Myometrial cell (primary cell): ENCODE measurements at places on chromosomes 7 and 10. TPM values are rescaled to one million over a fixed set of nuclear protein-coding genes. Genes with fewer than 3 reads are reported as not detected.

The SLC16A9 gene
- 1.1 TPM in 1 of 2 replicates, not detected in the other for total RNA-seq

The TRIM74 gene
- not detected in 2 replicates for total RNA-seq

The MCU gene
- total RNA-seq, result 26.4 and 32.3 TPM in 2 replicates

The MLXIPL gene
- not detected in 2 replicates for total RNA-seq

The RNF148 gene
- total RNA-seq, result not detected in 2 replicates

The GIMAP6 gene
- total RNA-seq, result not detected in 2 replicates

The SGCE gene
- total RNA-seq, result 117 and 135 TPM in 2 replicates

The CAMK2G gene
- 21.4 and 23.6 TPM in 2 replicates for total RNA-seq

The TLX1 gene
- total RNA-seq, result not detected in 2 replicates

The AS3MT gene
- 6.4 and 7.5 TPM in 2 replicates for total RNA-seq

The CFAP70 gene
- total RNA-seq, result 0.18 and 0.29 TPM in 2 replicates

The A1CF gene
- not detected in 2 replicates for total RNA-seq

The GJC3 gene
- not detected in 2 replicates for total RNA-seq

The SLC29A3 gene
- 2.5 and 4.3 TPM in 2 replicates for total RNA-seq

The FFAR4 gene
- not detected in 2 replicates for total RNA-seq

The DNAH11 gene
- under 0.01 and 1.4 TPM in 2 replicates for total RNA-seq

The SMO gene
- 9.5 and 9.7 TPM in 2 replicates for total RNA-seq

The GCK gene
- total RNA-seq, result 1.2 and 2.7 TPM in 2 replicates

The SORCS1 gene
- total RNA-seq, result not detected in 2 replicates

The P4HA1 gene
- 86.2 and 102 TPM in 2 replicates for total RNA-seq
